ENCODE measurements at places on chromosomes 1 and 21. TPM values are rescaled to one million over a fixed set of nuclear protein-coding genes. Genes with fewer than 3 reads are reported as not detected.
A peak's percentile ranks its signal among the peaks of the same experiment; 100 is the strongest.

DNA sequence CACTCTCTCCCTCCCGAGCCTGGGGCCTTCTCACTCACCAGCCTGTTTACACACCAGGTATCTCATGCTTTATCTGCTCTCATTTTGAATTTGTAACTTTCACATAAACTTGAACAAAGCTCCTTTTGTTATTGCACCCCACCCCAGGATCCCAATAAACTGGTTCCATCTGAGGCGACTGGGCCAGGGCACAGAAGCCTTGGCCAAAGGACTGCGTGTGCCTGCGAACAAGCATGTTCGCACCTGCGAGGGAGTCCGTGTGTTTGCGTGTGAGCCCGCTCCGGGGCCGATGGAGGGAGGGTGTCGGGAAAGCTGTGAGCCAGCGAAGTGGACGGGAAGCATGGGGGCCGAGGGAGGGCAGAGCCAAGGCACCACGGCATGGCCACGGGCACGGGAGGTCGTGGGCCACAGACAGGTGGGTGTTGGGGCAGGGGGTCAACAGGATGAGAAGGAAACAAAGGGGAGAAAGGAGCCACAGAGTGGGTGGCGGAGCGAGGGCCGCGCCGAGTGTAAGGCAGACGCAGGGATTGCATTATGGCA is 98.8 kb downstream of the CASZ1 start:
- H3K4me1 ChIP-seq, result peaks cover 22% of the 10 kb centered on the region
- DNase-seq, result peak; percentile 4
- no peaks in the 10 kb centered on the region for H3K27me3 ChIP-seq
- H3K4me3 ChIP-seq, result no peak overlapping the region
- no peak overlapping the region for H3K27ac ChIP-seq

GRCh38 chr1:160569806-160570205 is 9.5 kb downstream of the CD84 start:
- no peak overlapping the region for H3K27ac ChIP-seq
- DNase-seq, result no peak
- H3K4me1 ChIP-seq, result no peaks in the 10 kb centered on the region
- H3K27me3 ChIP-seq, result peaks cover 75% of the 10 kb centered on the region

DNA sequence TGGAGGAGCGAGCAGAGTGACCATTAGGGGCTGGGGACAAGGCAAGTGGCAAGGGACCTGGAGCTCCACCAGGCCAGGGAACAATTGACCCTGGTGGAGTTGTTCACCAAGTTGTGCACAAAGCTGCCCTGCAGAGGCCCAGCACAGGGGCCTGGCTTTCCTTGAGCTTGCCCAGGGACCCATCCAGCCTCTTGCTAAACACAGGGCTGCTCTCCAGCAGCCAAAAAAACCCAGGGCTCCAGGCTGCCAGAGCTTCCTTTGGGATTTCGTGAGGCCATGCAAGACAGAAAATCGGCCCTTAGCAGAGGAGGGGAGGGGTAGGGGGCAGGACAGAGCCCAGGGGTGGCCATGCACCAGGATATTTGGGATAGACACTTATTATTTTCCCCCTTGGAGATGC is 32.6 kb downstream of the LRP8 start:
- H3K4me1 ChIP-seq, result peaks cover 20% of the 10 kb centered on the region
- peaks cover 3% of the 10 kb centered on the region for H3K36me3 ChIP-seq
- no peak for DNase-seq
- H3K4me3 ChIP-seq, result no peak overlapping the region
- H3K27me3 ChIP-seq, result no peaks in the 10 kb centered on the region

DNA sequence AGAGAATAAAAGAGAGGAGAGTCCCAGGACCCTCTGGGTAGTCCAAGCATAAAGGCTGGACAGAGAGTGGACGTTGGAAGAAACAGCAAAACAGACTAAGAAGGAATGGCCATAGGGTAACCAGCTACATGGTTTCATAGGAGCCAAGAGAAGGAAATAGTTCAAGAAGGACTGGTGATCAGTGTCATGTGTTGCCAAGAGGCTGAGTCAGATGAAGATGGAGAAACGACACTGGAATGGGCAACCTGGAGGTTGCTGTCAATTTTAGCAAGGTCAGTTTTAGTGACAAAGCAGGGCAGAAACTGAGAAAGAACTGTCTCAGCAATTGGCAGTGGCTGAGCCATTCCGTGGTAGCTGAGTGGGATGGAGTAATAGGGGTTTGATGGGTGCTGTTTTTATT is 41.4 kb downstream of the HMGB4 start:
- H3K27ac ChIP-seq, result no peak overlapping the region
- H3K27me3 ChIP-seq, result no peaks in the 10 kb centered on the region
- no peak overlapping the region for H3K4me3 ChIP-seq
- H3K36me3 ChIP-seq, result no peaks in the 10 kb centered on the region
- no peaks in the 10 kb centered on the region for H3K4me1 ChIP-seq
- no peak for DNase-seq

- H3K27me3 ChIP-seq, result no peaks in the 10 kb centered on the region
- peaks cover 15% of the 10 kb centered on the region for H3K4me1 ChIP-seq
- DNase-seq, result no peak
- H3K27ac ChIP-seq, result no peak overlapping the region
Observed at GRCh38 chr1:19071674-19072281, 115.3 kb upstream of the IFFO2 start.

- no peaks in the 10 kb centered on the region for H3K36me3 ChIP-seq
- no peaks in the 10 kb centered on the region for H3K4me1 ChIP-seq
- DNase-seq, result peak; percentile 59
- no peak overlapping the region for H3K4me3 ChIP-seq
Observed at GRCh38 chr1:92968138-92969032, 7.1 kb upstream of the DIPK1A start.

The ITPKB gene
- 17.7 TPM for total RNA-seq

The KCTD3 gene
- total RNA-seq, result 48.4 TPM
